Right lung (tissue), 10 donors: ENCODE measurements at places on chromosomes 12 and 14.

- DNase-seq: no peak
These were observed 131.9 kb downstream of the EXOC5 start for GRCh38 chr14:57136669-57137328.

DNA sequence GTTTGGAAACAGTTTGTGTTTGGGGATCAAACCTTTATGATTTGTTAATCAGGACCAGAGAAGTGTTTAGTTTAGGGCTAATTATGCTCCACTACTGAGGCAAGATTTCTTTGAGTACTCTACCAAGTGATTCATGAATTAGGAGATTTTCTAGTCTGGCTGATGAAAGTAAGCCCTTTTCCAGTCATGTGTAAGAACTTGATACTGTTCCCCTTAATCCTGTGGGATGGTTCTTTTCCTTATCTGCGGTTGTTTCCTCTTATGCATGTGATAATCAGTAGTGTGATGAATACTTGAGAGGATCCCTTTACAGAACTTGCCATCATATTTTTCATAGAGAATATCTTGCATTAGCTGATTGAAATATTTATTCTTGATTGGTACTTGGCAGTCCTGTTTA is 42.1 kb downstream of the DYRK2 start:
- DNase-seq: no peak

DNA sequence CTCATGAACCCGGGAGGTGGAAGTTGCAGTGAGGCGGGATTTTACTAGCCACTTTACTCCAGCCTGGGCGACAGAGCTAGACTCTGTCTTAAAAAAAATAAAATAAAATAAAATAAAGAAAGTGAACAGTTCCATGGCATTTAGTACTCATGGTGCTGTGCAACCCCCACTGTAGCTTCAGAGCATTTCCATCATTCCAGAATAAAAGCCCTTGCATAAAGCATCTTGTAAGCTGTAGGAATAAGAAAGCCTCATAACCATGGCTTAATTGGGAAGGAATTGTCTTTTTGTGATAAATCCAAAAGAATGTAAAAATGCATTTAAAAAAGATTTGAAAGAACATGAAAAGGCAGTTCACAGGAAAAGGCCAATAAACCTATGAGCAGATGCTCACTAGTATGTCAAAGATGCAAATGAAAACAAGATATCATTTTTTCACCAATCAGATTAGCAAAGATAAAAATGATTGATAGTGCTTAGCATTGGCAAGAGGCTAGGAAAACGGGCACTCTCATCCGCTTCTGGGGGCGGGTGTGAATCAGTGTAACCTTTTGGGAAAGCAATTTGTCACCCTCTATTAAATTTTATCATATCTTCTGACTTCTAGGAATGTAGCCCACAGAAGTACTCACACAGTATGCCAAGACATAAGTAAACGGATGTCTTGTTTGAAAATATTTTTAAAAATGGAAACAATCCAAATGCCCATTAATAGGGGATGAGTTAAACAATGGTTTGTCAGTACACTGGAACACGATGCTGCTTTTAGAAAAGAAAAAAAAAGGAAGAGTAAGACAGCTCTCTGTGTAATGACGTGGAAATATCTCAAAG is 46.6 kb downstream of the CFAP251 start:
- no peak for DNase-seq

GRCh38 chr12:45774508-45775162 is 45.1 kb downstream of the ARID2 start:
- no peak for DNase-seq

- no peak for DNase-seq
These were observed 108.0 kb downstream of the PPP2R5E start for GRCh38 chr14:63435204-63435603.

GRCh38 chr12:130966443-130967030 is 12.8 kb downstream of the ADGRD1 start:
- DNase-seq: no peak

DNA sequence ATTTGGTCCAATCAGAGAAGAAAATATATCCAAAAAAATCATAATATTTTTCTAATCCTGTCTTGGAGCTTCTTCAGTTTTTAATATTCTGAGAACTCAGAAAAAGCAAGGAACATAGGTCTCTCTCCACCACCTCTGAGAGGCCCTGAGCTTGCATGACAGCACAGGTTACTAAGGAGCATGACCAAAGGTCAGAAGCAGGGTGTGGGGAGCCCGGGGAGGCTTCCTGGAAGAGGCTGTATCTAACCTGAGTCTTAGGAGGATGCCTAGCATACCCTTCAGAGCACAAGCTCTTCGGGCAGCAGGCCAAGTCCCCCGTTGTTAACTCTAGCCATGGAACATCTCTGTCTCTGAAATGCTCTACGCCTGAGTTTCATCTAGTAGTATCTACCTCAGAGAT is 15.7 kb upstream of the STON2 start:
- DNase-seq: no peak

DNA sequence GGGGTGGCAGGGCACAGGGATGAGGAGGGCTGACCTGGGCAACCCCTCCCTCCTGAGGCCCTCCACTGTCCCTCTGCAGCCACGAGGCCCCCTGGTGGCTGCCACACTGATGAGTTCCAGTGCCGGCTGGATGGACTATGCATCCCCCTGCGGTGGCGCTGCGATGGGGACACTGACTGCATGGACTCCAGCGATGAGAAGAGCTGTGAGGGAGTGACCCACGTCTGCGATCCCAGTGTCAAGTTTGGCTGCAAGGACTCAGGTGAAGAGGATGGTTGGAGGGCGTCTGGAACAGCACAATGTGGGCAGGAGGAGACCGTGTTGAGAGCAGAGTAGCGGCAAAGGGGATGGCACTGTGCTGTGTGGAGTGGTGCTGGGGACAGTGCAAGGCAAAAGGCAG is 25.7 kb upstream of the LRP1-AS start:
- DNase-seq: no peak

- no peak for DNase-seq
These were observed 430.1 kb downstream of the AEBP2 start for GRCh38 chr12:19869413-19869812.

DNA sequence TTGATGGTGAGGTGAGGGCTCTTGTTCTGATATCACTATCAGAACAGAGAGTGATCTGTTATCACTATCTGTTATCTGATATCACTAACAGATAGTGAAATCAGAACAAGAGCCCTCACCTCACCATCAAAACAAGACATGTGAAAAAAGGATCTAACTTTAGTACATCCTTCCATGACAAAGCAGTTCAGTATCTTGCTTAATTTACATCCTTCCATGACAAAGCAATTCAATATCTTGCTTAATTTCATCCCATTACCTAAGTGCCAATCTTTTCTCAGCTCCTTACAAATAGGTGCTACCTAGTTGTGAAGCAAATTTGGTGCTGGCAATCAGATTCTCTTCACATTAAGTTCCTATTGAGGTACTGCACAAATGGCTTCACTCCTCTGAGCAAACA is 1865.6 kb upstream of the FLRT2 start:
- DNase-seq: no peak

DNA sequence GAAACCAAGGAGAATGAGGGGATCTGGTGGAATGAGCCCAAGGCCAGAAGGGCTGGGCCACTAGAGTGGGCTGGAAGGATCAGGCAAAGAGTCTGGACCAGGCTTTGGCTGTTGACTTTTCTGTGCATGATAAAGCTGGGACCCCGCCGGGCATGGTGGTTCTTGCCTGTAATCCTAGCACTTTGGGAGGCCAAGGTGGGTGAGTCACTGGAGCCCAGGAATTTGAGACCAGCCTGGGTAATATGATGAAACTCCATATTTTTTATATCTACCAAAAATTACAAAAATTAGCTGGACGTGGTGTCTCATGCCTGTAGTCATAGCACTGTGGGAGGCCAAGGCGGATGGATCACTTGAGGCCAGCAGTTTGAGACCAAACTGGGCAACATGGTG is 393 bp upstream of the KLHL33 start:
- no peak for DNase-seq

GRCh38 chr14:50717811-50718210 is 49.7 kb upstream of the SAV1 start:
- no peak for DNase-seq

- DNase-seq: no peak
These were observed 13.5 kb upstream of the ATG14 start for GRCh38 chr14:55425091-55425490.
